ENCODE measurements at places on chromosomes 7 and 10.
A peak's percentile ranks its signal among the peaks of the same experiment; 100 is the strongest.

DNA sequence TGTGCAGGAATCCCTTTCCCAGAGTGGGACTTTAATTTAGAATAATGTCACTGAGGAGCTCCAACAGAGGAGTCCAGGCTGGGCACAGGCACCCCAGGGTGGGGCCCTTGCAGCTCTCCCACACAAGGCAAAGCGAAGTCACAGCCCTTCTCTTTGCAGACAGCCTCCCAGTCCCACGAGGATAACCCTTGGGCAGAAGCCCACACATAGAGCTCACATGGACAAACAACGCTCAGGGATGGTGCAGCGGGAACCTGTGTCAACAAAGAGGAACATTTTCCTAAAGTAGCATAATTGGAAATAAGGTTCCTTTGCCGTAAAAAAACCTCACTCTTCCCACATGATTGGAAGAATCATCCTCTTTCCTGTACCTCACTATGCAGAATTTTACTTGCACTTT lies 29.3 kb upstream of the GGCT start:
- no peak for DNase-seq

- no peak for DNase-seq
Measured at GRCh38 chr10:63547628-63548360, 26.6 kb downstream of the REEP3 start.

GRCh38 chr7:44111761-44112160 lies 7.6 kb downstream of the AEBP1 start:
- no peak for DNase-seq

DNA sequence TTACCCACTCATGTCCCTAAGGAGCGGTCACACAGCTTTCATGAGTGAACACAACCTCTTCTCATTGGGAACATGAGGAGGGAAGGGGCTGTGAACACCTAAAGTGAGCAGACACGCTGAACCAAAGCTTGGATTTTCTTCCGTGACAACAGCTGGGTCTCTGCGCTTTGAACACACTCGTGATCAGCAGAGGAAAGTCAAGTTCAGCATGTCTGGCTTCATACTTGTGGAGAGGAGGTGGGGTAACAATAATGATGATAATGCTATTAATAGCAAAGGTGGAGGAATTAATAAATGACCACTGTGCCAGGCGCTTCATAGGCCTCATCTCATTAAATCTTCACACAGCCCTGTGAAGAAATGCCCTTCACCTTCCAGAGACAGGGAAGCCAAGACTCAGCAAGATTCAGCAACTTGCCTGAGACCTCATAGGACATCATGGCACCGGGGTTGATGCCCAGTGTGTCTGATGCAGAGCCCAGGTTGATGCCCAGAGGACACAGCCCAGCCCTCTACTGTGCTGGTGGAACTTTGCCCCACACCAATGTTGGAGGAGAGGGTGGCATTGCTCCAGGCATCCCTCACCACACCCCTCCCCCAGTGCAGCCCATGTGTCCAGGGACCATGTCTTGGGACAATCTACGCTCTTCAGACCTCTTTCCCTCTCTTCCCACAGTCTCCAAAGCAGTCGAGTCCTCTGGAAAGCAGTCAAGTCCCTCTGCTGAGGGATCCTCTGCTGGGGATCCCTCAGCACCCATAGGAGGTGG lies 40.6 kb downstream of the GSDME start:
- no peak for DNase-seq

DNA sequence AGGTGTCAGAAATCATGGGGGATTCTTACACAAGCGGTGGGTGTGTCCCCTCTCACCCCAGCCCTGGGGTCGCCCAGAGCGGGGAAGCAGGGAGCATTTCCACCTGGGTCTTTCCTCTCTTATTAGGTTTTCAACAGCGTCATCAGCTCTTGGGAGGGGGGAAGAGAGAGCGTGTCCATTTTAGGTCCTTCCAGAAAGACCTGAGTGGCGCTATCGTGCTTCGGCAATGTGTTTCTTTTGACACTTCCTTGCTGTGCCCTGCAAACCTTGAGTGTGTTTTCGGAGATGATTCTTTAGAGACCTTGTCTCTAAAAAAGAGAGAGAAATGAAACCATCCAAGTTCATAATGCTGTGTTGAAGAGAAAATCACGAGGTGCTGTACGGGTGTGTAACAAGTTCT lies 86.9 kb upstream of the PITRM1 start:
- DNase-seq: no peak

DNA sequence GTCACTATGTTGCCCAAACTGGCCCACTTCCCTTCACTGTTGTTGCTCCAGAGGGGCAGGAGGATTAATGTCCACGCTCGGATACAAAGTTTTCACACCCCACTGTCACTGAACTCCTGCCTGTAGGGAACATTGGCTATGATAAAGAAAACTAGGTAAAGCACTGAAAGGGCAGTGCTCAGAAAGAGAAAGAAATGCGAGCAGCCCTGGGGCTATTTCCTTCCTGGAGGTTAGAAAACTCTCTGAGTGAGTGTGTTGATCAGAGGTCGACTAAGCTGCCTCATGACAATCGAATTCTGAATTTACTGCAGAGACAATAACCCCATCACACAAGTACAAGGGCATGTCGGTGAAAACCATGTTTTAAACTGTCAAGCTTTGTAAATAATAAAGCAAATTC lies 227.2 kb upstream of the PITRM1 start:
- no peak for DNase-seq

GRCh38 chr7:69517985-69518704 lies 80.1 kb upstream of the AUTS2 start:
- no peak for DNase-seq

DNA sequence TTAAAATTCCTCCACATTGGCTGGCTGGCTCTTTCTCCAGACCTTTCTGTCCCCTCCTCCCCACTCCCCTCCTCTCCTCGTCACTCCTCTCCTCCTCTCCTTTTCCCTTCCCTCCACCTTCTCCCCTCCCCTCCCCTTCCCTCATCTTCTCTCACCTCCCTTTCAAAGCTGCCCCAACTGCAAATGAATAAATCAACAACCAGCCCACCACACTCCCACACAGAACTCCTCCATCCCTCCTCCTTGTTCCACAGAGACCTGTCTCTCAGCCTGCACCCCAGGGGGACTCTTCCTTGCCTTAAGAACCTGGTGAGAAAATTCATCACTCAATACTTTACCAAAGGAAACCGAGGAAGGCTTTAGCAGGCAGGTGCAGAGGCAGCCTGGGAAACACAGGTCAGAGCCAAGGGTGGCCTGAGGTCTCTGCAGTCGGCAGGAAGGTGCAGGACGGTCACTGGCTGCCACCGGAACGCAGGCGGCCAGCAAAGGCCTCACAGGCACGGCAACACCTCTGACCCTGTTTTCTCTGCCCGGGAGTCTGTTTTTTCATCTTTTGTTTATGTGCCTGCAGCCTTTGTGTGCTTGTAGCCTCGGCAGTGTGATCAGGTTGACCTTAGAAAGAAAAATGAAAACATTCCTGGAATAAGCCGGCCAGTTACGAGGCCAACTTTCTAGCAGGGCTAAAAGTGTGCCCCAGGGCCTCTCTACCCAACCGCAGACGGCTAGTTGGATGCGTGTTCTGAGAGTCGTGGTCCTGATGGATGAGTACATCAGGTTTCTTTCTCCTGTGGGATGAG lies 207.6 kb upstream of the KLF6 start:
- no peak for DNase-seq

DNA sequence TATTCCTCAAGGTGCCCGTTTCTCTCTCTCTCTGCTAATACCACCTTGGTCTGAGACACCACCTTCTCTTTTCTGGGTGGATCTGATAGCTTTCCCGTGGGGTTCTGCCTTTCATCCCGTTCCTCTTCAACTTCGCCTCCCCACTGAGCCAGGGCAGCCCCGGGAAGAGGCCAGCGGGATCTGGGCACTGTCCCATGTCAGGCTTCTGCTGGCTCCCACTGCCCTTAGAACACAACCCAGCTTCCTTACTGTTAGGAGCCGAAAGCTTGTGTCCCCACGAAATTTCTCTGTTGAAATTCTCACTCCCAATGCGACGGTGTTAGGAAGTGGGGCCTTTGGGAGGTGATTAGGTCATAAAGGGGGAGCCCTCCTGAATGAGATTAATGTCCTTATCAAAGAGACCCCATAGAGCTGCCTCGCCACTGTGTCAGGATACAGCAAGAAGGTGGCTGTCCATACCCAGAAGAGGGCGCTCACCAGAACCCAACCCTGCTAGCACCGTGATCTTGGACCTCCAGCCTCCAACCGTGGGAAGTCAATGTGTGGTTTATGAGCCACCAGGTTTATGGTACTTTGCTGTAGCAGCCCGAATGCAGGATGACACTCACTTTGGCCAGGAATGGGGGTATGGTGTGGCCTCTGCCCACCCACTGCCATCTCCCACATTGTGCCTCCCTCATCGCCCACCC lies 79.2 kb downstream of the CAMK1D start:
- DNase-seq: no peak

DNA sequence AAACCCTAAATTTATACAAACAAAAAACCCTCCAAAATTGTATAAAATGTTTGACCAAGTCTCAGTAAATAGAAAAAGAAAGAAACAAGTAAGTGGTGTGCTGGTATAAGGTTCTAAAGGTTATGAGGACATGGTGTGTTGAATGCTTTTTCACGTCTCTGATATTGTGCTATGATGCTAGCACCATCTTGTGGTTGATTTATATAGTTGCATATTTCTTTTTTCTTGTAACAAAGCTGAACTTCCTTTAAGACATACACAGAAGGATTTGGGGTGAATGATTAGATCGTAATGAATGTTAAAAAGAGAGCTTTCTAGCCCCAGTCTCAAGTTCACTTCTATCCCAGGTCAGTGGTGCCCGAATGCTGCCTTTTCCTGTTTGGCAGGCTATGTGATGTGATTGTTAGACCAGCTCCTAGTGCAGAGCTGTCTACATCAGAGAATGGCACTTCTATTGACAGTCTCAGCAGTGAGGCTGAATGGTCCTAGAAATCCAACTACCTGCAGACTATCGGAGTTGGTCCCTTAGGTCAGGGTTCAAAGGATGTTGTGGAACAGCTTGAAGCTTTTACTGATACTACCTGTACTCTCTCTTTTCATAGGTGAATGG lies 25.0 kb downstream of the VTI1A start:
- DNase-seq: no peak

DNA sequence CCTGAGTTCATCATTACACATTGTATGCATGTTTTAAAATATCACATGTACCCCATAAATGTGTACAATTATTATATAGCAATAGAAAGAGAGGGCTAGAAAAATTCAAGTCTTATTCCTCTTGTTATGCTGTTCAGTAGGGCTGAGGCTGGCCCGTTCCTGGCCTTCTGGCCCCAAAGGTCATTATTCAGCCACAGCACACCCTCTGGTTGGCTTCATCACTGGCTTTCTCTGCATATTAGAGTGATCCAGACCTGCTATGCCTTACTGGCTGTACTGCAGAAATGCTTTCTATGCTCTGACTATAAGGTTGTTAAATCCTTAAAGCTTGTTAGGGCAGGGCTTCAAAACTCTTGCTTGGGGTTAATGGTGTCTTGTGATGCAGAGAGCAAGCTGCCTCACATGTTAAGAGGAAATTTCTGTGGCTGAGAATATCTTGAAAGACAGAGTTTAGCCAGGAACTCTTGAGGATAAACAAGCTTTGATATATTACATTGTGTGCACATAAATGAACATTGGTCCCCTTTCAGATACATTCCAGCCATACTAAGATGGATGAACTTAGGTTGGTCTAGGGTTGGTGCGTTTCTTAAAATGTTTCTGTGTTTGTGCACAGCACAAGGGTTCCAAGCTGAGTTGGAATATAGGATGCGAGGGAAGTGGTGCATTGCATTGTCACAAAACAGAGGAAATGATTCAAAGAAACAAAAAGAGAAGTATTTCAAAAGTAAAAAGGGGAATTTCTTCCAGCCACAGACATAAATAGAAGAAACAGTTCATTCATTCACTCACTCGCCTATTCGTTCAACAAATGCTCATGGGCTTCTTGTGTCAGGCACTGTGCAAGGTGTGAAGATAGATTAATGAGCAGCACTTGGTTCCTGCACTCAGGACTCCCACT lies 61.6 kb upstream of the WDR11 start:
- DNase-seq: no peak

GRCh38 chr7:37083311-37084096 lies 359.2 kb upstream of the AOAH start:
- DNase-seq: no peak

- no peak for DNase-seq
Measured at GRCh38 chr7:128876127-128876526, 13.5 kb downstream of the ATP6V1F start.

- peak; percentile 56 for DNase-seq
Measured at GRCh38 chr7:26398427-26398755, 106.7 kb downstream of the SNX10 start.

DNA sequence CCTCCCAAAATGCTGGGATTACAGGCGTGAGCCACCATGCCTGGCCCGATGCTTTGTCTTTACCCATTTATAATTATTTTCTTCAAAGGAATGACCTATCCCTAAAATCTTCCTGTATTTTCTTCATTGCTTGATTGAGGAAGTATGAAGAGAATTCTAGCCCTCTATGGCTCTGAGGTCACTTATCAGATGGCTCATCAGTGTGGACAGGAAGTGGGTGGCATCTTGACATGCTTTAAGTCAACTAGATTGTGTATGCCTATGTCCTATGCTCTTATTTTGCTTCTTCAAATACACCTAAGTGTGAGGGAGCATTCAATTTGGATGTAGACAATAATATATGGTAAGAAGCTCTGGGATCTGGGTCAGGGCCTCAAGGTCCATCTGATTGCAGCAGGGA lies 1020.5 kb downstream of the LRMDA start:
- DNase-seq: no peak

DNA sequence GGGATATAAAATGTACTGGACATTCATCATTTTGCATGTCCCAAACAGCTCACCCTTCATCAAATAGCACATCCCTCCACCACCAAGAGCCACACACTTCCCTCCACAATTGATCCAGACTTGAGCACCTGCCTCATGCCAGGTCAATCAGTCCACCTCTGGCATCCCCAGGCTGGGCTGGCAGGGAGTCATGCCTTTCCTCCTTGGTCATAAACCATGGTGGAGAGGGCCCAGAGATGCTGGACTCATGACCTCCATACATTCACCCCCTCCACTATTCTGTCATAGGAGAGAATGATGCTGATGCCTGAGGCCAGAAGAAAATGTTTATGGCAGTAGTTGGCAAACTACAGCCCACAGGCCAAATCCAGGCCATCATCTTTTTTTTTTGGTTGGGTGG lies 16.1 kb upstream of the GDF10 start:
- no peak for DNase-seq
